PC-3 (cell line): ENCODE measurements at places on chromosomes 16 and 17. TPM values are rescaled to one million over a fixed set of nuclear protein-coding genes. Genes with fewer than 3 reads are reported as not detected.

GRCh38 chr16:19130852-19131824 lies 17.4 kb downstream of the ITPRIPL2 start:
- DNase-seq: peak; percentile 37

DNA sequence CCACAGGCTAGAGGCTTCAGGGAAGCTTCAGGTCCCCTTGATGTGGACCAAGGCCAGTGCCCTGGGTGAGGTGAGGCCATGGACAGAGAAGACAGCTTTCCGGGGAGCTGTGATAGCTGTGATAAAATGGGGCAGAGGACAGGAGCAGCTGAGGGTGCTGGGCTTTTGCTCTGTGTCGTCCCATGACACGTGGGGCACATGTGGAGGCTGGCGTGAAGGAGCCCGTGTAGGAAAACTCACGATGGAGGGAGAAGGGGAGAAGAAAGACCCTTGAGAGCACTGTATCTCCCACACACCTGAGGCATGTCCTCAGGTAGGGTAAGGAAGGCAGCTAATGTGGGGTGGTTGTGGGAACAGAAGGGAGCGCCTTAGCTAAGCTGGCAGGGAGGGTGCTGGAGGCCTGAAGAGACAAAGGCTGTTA lies 21.3 kb downstream of the B9D1 start:
- no peak for DNase-seq

GRCh38 chr17:14152721-14153120 lies 83.4 kb downstream of the COX10 start:
- no peak for DNase-seq

- no peak for DNase-seq
Observed at GRCh38 chr17:1379930-1380313, 20.1 kb downstream of the YWHAE start.

DNA sequence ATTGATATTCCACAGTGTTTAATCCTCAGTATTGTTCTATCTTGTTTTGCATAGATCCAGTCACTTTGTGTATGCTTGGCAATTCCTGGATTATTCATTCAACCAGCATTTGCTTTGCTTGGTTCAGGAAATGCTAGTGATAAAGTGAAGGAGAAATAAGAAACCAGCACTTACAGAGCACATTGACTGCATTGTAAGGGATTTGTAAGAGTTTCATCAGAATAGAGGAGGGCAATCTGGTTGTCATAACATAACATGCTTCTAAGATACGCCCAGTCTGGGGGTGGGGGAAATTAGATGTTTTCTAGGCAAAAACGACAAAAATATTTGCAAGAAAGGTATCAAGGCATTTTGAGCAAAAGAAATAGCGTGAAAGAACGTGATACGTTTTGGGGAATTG lies 40.4 kb downstream of the TNRC6A start:
- DNase-seq: no peak

- no peak for DNase-seq
Observed at GRCh38 chr16:70495425-70496182, 27.8 kb downstream of the COG4 start.

The AOC3 gene
- total RNA-seq: 0.26 and 0.35 TPM in 2 replicates

The PDE6G gene
- total RNA-seq: 3.0 TPM in 1 of 2 replicates, not detected in the other

The MAP2K6 gene
- 8.4 and 12.2 TPM in 2 replicates for total RNA-seq

The KRTAP1-1 gene
- total RNA-seq: not detected in 2 replicates
